ENCODE measurements at places on chromosomes 11 and 22.

DNA sequence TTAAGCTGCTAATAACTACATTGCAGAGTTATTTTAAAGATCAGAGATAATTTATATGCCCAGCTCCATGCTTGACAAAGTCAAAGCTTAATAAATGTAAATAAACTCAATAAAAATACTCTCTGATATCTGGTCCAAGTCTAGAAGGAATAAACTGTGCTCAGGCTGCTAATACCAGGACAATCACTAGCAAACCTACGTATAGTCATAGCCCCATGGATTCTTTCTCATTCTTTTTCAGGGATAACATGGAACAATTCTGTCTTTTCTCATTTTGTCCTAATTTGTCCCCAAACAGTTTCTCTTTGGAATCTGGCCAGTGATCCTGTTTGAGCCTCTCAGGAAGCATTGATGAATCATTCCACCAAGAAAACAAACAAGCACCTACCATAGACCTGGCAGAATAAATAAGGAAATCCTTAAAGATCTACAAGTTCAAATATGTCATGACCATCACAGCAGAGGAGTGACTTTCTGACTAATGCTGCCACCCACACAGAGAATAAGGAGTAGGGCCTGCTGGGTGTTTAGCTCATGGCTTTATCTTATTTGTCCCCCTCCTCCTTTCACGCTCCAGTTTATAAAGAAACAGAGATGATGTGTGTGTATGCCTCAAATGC is 14.1 kb upstream of the B3GNT6 start:
- DNase-seq, result no peak

- no peak for DNase-seq
Observed at GRCh38 chr22:19233189-19233661, 54.7 kb upstream of the SLC25A1 start.

- DNase-seq, result no peak
Observed at GRCh38 chr11:34540870-34541269, 27.3 kb upstream of the ELF5 start.

DNA sequence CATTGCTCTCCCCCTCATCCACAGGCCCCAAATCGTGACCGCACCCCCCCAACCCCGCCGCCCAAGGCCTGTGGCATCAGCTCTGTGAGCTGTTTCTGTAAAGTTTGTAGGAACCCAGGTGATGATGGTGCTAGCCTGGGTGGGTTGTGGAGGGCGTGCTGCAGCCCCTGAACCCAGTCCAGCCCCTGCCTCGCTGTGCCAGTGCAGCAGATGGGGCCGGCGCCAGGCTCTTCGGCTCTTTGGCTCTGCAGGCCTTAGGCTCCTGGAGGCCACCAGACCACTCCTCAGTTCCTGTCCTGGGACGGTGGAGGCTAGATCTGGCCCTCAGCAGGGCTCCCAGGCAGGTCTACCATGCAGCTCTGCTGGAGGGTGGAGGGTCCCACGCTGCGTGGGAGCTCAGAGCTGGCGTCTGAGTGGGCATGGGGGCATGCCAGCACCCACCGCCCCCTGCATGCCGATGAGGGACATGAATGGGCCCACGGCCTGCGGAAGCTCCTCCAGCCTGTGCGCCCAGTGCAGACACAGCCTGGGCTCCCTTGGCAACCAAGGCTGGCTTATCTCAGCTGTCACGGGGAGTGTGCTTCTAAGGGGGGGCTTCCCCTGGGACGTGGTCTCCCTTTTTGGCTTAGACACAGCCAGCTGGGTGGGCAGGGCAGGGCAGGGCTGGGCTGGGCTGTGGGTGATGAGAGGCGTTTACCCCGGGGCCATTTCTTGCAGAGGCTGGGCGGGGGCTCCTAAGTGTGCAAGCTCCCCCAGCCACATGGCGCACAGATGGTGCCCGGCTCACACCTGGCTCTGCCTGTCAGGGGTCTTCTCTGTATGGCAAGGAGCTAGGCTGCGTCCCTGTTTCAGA is 1187.6 kb downstream of the BRD1 start:
- DNase-seq, result no peak

DNA sequence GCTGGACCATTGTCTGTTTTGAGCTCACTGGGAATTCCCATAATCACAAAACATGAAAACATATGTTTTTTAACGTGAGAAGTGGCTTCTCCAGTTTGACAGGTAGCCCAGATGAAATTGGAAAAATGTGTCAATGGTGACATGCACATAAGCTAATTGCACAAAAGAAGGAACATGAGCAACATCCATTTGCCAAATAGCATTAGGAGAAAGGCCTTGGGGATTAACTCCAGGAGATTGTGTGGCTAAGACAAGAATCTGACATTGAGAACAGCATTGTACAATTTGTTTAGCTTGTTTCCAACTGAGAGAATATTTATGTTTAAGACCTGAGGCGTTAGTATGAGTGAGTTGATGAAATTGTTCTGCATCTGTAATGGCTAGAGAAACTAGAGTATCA is 147.0 kb upstream of the API5 start:
- no peak for DNase-seq

DNA sequence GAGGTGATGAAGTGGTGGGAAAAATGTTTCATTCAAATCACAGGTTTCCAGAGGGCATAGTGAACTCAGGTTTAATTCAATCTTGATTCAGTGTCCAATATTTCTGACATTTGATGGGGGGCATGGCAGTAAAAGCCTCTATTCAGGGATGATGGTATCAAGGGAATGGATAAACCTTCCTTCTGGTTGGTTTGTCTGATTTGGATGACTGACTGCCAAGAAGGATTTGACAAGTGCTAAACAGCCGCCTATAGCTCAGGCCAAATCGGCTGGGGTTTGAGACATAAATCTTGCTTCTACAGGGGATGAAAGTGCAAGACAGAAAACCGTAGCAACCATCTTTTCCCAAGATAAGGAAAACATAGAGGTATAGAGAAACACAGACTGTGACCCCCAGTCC is 121.8 kb upstream of the C11orf87 start:
- DNase-seq, result no peak

DNA sequence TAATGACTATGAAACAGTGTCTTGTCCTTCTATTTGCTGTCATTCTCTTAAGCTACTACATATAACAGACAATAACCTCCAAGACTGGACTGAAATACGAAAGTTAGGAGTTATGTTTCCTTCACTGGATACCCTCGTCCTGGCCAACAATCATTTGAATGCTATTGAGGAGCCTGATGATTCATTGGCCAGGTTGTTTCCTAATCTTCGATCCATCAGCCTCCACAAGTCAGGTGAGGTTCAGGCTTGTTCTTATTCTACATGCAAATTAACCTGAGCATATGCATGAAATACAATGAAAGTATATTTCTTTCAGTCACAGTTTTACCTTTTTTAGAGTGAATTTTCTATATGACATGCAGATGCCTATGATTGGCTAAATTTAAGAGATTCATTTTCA is 31.2 kb downstream of the TBCEL start:
- DNase-seq, result no peak

DNA sequence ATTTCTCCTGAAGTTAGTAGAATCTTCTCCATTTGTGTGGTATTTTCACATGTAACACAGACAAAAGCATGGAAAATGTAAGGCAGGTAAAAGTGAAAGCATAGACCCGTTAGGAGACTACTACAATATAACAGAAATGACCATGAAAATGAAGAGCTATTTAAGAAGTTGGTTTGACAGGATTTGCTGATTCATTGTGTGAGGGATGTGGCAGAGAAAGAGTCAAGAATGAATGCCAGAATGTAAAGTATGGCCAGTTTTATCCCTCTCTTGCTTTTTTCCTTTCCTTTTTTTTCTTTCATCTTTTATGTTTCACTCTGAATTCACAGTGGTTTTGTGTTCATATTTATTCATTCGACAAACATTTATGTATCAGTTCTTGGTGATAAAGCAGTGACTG is 115.9 kb downstream of the ARFGAP2 start:
- DNase-seq, result no peak

DNA sequence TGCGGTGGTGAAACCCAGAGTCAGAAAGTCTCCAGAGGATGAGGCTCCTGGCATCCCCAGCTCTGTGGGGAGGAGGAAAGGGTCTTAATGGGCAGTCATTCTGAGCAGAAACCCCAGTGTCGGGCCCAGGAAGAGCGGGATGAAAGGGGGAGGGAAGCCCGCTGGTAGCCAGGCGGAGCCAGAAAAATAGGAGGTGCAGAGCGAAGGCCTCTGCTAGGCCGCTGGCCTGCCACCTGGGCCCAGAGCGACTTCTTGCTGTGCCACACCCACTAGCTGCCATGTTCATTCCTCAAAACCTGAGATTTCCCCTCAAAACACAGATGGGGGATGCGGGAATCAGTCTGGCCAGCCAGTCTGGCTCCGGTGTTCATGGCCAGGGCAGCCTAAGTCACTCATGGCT is 650 bp upstream of the POU2AF3 start:
- DNase-seq, result no peak

GRCh38 chr11:13343067-13343466 is 65.5 kb downstream of the BMAL1 start:
- no peak for DNase-seq

GRCh38 chr11:113397212-113397611 is 9.6 kb downstream of the ANKK1 start:
- DNase-seq, result no peak

GRCh38 chr11:417652-418342 is 3.0 kb upstream of the SIGIRR start:
- no peak for DNase-seq

DNA sequence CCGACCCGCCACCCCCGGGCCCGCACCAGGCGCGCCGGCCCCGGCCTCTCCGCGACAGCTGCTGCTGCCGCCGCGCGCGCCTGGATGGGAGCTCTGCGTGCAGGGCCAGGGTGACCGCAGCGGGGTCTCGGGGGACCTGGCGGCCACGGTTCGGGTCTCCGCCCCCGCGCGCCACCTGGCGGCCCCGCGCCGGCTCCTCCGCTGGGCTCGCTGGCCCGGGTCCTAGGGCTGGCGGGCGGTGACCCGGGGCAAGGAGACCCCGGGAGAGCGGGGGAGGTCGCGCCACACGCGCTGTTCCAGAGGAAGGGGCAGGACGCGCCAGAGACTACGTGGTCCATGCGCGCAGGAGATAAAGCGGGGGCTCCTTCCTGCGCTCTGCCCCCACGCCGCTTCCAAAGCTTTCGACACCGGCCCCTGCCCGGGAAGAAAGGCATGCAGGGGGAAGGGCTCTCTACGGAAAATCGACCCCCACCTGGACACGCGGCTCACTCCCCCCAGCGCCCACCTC is 562 bp downstream of the SHANK2 start:
- no peak for DNase-seq

Data from NCI-H510A treated with DMSO at 0.1 percent for 48 hours (cell line).